ENCODE measurements at places on chromosomes 3 and 15.

- DNase-seq, result no peak
These were observed 58.3 kb downstream of the EPHB3 start for GRCh38 chr3:184619787-184620430.

DNA sequence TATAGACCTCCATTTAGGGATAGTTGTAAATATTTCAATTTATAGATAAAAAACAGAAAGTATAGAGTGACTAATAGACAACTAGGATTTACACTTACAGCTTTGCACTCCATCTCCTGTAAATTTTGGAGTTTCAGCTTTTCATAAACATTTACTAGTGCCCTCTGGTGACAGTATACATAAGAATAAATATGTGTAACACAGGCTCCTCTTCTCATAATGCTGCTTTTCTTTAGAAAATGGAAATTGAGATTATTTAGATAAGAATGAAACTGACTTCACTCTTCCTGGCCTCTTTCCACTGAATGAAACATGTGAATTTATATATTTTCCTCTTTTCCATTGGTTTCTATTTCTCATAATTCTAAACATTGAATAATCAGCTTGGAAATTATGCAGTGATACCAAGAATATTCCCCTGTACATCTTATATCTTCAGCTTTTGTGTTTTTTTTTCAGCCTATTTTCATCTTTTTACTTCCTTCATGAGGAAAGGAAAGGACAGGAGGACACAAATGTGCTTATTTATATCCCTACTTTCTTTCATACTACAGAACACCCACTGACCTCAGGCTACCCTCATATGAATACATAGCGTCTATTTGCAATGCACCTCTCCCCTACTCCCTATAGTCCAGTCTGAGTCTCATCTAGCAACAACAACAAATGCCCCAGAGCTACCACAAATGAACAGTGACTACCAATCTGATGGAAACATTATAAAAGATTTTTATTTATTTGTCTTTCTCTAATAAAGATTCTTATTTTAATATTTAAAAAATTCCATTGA is 103.1 kb upstream of the CCDC39 start:
- DNase-seq, result no peak

DNA sequence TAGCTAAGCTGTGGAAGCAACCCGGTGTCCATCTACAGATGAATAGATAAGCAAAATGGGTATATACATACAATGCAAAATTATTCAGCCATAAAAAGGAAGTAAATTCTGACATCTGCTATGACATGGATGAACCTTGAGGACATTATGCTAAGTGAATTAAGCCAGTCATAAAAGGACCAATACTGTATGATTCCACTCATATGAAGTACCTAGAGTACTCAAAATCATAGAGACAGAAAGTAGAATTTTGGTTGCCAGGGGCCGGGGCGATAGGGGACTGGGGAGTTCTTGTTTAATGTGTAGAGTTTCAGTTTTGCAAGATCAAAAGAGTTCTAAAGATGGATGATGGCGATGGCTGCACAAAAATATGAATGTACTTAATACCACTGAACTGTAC is 10.3 kb downstream of the EID1 start:
- DNase-seq, result no peak

DNA sequence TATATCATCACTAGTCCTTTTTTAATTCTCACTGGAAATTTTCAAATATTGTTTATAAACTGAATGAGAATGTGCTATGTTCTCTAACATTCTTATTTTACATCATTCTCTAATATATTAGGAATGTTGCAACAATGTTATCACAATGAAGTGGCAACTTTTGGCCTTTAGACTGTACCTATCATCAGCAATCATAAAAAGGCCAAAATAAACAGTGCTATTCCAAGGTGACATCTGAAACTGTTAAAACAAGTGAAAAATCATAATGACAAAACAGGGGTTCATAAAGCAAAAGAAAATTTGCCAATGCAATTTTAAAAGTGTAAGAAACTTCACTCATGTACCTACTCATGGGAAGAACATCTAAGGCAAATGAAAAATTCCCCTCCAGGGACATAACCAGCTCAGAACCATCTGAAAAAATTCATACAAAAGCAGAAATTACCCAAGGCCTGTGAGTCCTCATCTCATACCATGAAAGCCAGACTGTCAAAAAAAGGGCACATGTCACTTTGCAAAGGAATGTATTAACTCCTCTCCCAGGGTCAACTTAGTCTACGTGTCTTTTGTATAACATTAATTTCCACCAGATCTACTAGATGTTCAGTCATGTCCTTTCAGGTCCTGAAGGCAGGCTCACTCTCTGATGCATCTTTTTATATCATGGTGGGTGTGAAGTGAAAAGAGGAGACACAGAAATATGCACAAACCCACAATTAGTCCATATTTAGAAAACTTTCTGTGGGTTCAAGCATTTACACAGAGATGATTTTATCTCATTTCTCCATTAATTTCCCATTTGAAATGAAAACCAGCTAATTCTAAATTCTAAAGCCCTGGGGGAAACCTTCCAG is 211.9 kb downstream of the CBLB start:
- no peak for DNase-seq

GRCh38 chr15:31391687-31392671 is 65.3 kb downstream of the KLF13 start:
- peak; percentile 92 for DNase-seq

DNA sequence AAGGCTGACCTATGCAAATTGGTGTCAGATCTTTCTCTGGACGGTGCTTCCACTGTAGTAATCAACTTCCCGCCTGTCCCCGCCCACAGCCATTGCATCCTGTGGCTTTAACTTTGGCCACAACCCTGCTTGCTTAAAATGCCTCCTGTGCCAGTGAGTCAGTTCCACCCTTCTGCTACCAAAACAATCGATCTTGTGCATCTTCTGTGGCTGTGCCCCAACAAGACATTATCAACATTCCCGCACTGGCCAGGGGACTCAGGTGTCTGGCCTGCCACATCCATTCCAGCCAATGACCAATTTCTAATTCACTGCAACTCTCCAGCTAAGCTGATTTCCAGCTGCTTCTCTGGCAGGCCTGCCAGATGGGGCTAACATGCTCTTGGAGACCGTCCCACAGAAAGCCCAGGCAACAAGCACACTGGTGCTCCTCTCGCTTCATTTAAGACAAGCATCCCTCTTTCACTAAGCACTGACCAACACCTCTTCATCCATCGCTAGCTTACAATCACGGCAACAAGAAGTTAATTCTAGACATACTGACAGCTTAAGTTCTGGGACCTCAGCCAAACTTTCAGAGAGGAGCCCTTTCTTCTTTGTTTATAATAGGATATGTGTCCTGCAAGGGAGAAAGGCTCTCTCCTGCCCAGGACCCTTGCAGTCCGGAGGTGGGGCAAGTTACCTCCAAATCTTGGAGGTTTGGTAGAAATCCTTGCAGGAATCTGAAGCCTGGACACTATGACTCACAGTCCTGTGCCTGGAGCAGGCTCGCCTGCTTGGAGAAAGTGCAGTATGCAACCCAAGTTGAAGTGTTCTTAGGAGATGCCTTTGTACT is 6.7 kb downstream of the CA12 start:
- DNase-seq, result peak; percentile 31

DNA sequence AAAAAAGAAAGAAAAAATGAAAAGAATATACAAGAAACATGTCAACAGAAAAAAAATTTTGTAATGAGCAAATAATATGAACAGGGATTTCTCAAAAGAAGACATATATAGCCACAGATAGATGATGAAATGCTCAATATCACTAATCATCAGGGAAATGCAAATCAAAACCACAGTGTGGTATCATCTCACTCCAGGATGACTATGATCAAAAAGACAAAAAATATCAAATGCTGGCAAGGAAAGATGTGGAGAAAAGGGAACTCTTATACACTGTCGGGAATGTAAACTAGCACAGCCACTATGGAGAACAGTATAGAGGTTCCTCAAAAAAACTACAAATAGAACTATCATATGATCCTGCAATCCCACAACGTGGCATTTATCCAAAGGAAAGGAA is 94.1 kb downstream of the C3orf70 start:
- DNase-seq, result no peak

DNA sequence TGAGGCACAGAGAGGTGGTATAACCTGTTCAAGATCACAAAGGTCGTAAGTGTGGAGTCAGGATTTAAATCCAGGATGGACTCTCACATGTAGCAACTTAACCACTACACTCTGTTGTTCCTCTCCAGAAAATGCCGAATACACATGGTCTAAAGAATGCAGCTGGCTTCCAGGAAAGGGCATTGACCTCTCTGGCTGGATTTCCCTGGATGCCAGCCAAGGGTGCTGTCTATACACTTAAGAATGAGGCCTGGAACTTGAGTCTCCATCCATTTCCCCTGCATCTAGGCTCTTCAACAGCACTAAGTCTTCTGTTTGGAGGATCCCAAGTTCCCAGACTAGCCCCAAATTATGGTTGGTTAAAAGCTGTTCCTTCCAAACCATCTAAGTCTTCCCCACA is 60.5 kb downstream of the CERS3 start:
- peak; percentile 17 for DNase-seq

GRCh38 chr3:73602170-73602569 is 22.6 kb downstream of the PDZRN3 start:
- DNase-seq, result peak; percentile 45
